Stimulated activated CD8-positive, alpha-beta memory T cell treated with anti-CD3 and anti-CD28 coated beads, Interleukin-15, amount 100 ng/mL, for 24 hours (primary cell): ENCODE measurements at places on chromosomes 1 and 21.

- DNase-seq: no peak
These were observed 74.1 kb upstream of the CASZ1 start for GRCh38 chr1:10870493-10871096.

GRCh38 chr1:247114351-247115140 lies 10.4 kb upstream of the ZNF669 start:
- no peak for DNase-seq

DNA sequence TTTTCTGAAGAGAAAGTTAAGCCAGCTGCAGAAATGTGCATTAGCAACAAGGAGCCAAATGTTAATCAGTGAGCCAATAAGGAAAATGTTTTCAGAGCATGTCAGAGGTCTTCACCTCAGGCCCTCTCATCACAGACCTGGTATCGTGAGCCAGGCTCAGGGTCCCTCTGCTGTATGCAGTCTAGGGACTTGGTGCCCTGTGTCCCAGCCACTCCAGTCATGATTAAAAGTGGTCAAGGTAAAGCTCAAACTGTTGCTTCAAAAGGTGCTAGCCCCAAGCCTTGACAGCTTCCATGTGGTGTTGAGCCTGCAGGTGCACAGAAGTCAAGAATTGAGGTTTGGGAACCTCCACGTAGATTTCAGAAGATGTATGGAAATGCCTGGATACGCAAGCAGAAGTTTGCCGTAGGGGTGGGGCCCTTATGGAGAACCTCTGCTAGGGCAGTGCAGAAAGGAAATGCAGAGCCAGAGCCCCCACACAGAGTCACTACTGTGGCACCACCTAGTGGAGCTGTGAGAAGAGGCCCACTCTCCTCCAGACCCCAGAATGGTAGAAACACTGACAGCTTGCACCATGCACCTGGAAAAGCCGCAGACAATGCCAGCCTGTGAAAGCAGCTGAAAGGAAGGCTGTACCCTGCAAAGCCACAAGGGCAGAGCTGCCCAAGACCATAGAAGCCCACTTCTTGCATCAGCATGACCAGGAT lies 1128.7 kb downstream of the AMY1C start:
- DNase-seq: no peak

DNA sequence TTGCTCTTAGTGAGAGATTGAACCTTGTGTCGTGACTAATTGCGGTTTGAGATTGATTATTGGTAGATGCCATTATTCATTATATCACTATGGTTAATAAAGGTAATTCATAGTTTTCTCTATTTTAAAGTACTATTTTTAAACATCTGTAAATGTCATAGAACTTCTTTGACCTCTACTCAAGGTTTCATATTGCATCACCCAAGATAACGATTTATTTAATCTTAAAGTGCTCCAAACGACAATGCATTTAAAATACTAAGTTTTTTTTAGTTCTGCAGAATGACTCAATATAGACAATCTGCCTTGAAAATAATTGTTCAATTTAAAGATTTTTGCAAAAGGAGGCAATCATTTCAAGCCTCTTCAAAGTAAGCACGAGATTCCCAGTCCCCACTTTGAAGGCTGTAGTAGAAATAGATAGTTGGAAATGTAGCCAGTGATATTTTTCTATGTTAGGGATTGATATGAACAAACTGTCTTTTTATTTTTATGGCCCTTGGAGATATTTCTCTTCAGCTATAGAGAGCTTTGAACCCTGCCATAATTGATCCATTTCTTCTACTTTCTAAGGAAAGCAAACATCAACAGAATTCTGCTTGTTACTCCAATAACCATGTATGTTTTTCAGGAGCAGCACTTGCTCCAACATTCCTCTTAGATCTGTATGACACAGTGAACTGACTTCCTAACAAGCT lies 114.2 kb upstream of the PALMD start:
- DNase-seq: no peak

DNA sequence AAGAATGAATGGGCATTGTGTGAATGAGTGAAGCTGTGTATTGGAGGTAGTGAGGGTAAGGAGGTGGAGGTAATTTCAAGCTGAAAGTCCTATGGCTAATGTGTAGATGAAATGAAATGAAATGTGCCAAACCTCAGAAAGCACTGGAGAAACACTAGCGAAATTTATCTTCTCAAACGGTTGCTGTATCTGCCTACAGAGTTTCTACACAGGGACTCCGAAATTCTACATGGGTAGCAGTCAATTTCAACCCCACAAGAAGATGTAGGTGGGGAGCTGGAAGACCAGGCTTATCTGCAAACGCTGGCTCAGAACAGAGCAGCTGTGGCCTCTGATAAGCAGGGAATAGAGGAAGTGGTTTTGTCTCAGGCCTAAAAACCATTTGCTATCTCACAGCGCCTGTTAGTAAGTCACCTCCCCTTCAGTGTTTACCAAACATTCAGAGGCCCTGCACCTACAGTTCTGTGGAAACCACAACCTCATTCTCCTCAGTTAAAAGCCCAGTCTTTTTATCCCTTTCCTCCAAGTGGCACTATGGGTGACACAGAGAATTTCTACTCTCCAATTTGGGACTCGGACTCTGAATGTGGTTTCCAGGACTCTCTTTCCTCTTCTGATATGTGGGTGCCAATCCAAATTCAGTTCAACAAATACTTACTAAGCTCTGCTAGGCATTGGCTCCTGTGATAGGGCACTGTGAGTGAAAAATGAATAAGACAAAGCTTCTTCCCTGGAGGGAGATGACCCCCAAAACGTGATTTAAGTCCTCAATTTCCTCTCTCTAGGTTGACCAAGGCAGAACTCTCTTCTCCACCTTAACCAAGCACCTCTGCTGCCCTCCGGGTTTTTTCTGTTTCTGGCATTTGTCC lies 17.2 kb upstream of the SLAMF6 start:
- no peak for DNase-seq

DNA sequence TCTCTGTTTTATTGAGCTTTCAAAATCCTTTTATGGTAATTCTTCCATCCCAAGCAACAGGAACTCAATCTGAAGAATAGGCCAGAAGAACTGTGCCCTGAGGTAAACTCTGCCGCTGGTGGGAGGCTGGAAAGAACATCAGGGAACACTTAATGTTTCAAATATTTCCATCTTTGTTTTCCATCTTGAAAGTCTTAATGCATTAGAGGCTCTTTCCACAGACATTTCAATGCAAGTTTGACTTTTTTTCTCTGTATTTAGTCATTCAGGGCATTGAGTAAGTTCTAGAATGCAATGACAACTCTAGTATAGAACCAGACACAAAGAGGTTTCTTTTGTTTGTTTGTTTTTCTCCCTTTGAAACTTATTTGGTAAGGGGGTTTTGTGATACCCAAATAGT lies 61.5 kb downstream of the KIAA0040 start:
- DNase-seq: no peak

GRCh38 chr1:6822530-6823359 lies 37.5 kb downstream of the CAMTA1 start:
- no peak for DNase-seq

- no peak for DNase-seq
These were observed at the start of gene SYT6 for GRCh38 chr1:114153261-114154145. Gene SYT6, minus strand, starts transcription at chr1:114153869. Its CDS starts 97 bp downstream, at chr1:114153772.

GRCh38 chr1:159152031-159152430 lies 19.4 kb upstream of the CADM3 start:
- no peak for DNase-seq

- DNase-seq: no peak
These were observed 5.0 kb downstream of the WNT3A start for GRCh38 chr1:228011721-228012311.

- no peak for DNase-seq
These were observed 8.1 kb upstream of the IFI44 start for GRCh38 chr1:78641558-78641957.

GRCh38 chr1:202961220-202961880 lies 3.2 kb upstream of the ADIPOR1 start:
- no peak for DNase-seq

- no peak for DNase-seq
These were observed 362.4 kb upstream of the KAZN start for GRCh38 chr1:14236097-14236496.

DNA sequence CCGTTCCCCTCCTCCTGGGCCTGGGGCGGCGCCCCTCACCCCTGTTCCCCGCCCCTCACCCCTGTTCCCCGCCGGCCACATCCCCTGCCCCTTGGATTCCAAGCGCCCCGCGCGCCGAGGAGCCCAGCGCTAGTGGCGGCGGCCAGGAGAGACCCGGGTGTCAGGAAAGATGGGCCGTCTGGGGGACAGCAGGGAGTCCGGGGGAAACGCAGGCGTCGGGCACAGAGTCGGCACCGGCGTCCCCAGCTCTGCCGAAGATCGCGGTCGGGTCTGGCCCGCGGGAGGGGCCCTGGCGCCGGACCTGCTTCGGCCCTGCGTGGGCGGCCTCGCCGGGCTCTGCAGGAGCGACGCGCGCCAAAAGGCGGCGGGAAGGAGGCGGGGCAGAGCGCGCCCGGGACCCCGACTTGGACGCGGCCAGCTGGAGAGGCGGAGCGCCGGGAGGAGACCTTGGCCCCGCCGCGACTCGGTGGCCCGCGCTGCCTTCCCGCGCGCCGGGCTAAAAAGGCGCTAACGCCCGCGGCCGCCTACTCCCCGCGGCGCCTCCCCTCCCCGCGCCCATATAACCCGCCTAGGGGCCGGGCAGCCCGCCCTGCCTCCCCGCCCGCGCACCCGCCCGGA lies at the start of gene TP73:
TSS of gene TP73 (plus strand) at position 587 of the 618 bp plus-strand sequence. CDS start 29,850 bp downstream, outside the sequence.
- no peak for DNase-seq

DNA sequence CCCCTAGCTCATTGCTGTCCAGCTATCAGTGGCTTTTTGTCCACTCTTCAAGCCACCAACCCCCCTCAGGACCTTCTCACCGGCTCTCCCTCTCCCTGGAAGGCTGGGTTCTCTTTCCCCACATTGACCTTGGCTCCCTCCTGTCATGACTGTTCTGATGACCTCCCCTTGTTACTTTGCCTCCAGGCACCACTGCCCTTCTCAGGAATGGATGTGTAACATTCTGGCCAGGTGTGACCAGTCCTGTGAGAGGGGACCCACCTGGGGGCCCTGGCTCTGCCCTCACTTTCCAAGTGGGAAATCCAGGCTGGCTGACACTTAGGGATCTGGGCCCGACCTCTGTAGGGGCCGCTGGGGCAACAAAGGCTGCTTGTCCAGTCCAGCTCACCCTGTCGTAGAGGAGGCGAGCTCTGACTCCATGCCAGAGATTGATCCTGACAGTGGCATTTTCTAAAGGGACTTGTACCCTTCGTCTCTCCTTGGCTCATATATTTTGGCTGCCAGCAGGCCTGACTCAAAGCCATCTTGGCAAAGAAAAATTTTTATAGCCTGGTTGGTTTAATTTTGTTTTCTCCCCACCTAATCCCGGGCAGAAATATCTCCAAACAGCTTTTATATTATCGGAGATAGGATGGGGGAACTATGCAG lies 37.9 kb upstream of the USP24 start:
- no peak for DNase-seq
